Left renal pelvis (tissue), 4 donors: ENCODE measurements at places on chromosomes 4 and X. TPM values are rescaled to one million over a fixed set of nuclear protein-coding genes. Genes with fewer than 3 reads are reported as not detected.

The GAK gene
- polyA plus RNA-seq, result 54.5 TPM

DNA sequence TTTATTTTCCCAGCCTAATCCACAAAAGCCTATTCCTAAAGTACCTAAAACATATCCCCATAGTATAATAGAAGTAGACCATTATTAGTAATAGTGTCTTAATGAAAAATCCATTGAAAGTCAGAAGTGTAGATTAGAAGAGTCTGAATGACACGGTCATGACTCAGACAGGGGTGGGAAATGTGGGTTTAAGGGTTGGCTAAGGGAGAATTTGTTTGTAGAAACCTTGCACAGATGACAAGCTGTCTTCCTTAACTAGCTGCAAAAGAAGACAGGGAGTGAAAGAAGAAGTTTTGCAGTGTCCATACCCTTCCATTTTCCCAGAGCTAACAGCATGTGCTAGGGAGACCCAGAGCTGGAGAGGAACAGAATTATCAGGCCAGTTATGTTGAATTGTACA lies 242.7 kb upstream of the ETNPPL start:
- no peak for DNase-seq

- DNase-seq, result no peak
These were observed 109.3 kb upstream of the KLHL13 start for GRCh38 chrX:118225711-118226428.

DNA sequence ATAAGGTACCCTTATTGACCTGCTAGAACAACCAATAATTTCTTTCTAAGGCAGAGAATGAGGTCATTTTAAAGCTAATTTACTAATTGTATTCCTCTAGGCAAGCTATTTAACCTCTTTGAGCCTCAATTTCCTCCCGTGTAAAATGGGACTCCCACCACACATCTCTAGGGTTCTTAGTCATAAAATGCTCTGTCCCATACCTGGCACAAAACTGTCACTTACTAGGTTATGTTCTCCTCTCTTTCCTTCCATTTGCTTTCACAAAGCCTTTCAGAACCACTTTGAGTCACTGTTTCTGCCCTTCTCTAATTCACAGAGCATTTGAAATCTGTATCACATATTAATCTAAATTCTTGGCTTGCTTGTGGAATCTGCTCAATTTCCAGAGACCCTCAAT lies 2.4 kb upstream of the GPR82 start:
- no peak for DNase-seq

GRCh38 chrX:106178826-106179225 lies 10.7 kb downstream of the PWWP3B start:
- DNase-seq, result no peak
